ENCODE measurements at places on chromosomes 13 and 19.
A peak's percentile ranks its signal among the peaks of the same experiment; 100 is the strongest.

DNA sequence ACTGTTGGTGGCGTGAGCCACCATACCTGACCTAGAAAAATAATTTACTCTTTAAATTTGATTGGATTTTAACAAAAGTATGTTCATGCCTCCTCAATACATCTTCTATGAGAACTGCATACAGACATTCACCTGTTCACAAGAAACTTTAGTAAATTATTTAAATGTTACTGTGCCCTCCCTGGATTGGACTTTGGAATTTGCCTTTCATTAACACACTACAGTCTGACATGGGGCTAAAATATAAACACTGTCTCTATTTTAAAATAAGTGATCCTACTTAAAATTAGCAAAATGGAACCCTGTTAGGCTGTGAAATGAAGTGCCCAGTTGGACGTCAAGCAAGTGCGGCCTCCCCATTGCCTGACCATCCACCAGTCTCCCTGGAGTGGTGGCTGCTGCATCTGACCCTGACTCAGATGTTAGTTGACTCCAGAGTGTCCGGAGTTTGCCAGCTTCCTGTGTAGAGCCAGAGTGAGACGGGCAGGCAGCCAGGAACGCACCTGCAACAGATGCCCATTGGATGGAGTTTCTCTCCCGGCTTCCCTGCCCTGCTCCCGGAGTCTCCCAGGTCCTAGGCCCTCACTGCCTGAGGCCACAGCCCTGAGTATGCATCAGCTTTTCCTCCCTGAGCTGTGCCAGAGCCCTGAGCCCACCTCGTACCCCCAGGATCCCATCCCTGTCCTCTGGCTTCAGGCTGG lies 45.9 kb upstream of the ATP11A start:
- DNase-seq, result no peak

DNA sequence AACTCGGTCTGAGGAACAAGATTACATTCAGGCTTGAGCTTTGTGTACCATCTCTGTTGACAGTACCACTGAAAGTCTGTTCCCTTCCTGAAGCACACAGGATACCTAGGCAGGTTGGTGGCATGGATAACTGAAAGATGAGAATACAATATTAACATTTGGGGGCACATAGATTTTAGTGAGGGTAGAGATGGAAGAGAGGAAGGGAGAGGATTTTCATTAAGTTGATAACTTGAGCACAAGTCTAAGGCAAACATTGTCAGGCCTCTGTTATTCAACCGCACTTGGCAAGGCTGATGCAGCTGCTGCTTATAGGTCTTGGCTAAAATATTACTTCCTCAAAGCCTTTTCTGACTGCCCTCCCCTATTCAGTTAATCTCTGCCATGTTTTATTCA lies 10.9 kb downstream of the MIR17HG start:
- DNase-seq, result no peak

- peak; percentile 63 for DNase-seq
Measured at GRCh38 chr19:29785955-29786589, 25.7 kb upstream of the CCNE1 start.

- no peak for DNase-seq
Measured at GRCh38 chr13:38543561-38543960, 143.3 kb upstream of the FREM2 start.

GRCh38 chr13:33611121-33611805 lies 206.7 kb upstream of the RFC3 start:
- DNase-seq, result no peak

GRCh38 chr19:39754971-39755370 lies 17.1 kb upstream of the CLC start:
- no peak for DNase-seq

DNA sequence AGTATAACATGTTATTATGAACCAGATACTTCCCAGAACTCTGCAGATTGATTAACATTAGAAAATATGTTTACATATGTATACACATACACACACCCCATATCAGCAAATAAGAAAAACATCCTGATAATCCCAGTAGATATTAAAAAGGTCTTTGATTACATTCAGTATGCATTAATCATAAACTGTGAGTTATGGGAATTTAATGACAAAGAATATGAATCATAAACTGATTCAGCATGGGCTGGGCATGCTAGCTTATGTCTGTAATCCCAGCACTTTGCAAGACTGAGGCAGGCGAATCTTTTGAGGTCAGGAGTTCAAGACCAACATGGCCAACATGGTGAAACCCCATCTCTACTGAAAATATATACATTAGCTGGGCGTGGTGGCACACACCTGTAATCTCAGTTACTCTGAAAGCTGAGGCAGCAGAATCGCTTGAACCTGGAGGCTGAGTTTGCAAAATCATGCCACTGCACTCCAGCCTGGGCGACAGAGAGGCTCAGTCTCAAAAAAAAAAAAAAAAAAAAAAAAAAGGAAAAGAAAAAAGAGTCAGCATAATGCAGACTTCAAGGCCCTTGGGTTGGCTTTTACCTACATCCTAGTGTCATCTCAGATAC lies 581.9 kb upstream of the PRR20A start:
- DNase-seq, result no peak

DNA sequence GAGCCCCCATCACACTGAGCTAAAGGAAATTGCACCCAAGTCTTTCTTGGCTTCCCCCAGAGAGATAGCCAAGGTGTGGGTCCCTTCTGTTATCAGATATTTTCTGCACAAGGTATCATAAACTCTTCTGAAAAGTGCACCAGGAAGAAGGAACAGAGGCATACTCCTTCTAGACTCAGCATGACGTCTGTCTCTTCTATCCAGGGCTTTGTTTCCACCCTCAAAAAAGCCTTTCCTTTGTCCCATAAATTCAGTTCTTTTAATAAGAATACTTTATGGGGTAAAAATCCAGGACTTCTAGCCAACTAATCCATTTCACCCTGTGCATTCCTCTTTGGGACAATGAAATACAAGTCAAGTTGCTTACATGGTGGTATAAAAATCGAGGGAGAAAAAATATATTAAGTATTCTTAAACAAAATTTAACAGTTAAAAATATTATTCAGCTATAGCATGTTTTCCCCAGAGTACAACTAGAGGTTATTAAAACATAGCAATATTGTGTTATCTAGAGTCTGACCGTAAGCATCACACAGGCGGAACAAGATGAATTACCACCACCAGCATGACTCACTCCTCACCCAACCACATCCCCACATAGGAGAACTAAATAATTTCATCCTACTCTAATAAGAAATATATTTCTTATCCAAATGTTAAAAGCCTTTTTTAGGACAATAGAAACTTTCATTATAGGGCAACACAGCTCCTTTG lies 79.9 kb upstream of the GPC6 start:
- DNase-seq, result no peak

DNA sequence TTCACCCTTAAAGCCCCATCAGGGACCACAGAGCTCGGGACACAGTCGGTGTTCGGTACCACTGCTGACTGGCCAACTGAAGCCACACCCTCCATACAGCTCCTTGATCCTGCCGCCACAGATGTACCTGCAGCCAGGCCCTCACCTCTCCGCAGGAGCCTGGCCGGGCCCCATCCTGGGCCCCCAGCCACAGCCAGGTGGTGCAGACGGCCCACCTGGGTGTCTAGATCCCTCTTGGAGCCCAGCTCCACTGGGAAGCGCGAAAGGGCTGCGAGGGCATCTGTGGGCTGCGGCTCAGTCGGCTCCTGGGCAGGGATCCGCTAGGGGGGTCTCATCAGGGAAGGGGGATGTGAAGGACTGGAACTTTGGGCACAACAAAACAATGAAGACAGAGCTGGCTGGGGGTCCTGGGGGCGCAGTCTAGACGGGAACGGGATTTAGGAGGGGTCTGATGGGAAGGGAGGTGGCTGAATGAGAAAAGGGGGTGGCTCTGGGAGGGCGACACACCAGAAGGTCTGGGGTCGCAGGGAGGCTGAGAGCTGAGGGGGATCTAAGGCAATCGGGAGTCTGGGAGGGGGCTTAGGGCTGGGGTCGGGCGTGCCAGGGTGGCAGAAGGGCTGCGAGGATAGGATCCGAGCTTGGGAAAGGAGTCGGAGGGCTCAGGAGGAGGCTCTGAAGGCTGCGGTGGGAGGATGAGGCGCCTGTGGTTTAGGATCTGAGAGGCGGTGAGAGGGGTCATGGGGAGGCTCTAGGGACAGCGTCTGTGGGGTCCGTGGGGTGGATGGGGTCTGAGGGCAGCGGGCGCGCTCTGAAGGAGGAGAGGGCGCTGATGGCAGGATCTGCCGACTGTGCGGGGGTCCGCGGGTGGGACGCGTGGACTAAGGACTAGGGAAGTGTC lies 15.8 kb downstream of the PRODH2 start:
- DNase-seq, result no peak

DNA sequence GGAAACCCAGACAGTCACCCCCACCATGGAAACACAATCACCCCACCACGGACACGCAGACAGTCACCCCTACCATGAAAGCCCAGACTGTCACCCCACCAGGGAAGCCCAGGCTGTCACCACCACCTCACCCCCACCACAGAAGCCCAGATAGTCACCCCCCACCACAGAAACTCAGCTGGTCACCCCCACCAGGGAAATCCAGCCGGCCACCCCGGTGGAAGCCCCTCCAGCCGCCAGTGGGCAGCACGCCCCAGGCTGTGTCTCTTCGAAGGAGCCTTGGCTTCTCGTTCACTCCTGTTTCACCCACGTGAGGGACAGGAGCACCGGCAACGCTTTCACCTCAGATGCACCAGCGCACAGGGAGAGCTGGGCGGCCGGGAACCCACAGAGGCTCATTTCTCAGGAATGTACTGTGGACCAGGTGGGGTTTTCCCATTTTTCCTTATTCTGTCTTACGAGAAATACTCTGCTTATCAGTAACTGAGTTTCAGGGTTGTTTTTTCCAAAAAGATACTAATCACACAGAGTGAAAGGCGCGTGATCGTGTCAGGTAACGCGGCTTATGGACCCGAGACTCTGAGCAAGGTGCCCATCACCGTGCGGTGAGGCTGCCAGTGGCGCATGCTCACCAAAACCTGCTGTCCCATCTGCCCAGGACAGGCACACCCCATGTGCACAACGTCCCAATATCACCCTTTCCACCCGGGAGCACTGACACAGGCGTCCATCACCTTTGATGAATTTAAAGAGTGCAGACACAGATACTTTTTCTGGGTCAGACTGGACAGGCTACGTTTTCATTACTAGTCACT lies 28.0 kb downstream of the CARS2 start:
- no peak for DNase-seq

DNA sequence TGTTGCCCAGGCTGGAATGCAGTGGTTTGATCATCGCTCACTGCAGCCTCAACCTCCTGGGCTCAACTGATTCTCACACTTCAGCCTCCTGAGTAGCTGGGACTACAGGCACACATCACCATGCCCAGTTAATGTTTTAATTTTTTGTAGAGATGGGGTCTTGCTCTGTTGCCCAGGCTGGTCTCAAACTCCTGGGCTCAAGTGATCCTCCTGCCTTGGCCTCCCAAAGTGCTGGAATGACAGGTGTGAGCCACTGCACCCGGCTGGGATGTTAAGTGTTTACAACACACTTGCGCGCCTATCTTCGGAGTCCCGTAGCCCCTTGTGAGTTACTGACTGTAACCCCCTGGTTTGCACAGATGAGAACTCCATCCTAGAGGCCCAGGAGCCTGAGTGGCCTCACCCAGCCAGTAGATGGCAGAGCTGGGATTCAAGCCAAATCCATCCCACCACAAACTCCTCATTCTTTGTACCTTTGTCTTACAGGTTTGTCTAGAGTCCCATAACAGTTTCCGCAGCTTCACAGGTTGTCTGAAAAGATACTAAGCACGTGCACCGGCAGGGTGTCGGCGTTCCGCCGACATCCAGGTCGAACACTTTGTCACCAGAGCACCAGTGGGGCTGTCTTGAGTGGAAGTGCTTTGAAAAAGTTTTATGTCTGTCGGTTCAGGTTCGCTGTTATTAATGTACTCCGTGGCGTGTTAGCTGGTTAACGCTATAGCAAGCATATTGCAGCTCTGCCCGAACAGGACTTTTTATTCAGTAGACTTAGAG lies 14.7 kb downstream of the MAG start:
- DNase-seq, result peak; percentile 48

DNA sequence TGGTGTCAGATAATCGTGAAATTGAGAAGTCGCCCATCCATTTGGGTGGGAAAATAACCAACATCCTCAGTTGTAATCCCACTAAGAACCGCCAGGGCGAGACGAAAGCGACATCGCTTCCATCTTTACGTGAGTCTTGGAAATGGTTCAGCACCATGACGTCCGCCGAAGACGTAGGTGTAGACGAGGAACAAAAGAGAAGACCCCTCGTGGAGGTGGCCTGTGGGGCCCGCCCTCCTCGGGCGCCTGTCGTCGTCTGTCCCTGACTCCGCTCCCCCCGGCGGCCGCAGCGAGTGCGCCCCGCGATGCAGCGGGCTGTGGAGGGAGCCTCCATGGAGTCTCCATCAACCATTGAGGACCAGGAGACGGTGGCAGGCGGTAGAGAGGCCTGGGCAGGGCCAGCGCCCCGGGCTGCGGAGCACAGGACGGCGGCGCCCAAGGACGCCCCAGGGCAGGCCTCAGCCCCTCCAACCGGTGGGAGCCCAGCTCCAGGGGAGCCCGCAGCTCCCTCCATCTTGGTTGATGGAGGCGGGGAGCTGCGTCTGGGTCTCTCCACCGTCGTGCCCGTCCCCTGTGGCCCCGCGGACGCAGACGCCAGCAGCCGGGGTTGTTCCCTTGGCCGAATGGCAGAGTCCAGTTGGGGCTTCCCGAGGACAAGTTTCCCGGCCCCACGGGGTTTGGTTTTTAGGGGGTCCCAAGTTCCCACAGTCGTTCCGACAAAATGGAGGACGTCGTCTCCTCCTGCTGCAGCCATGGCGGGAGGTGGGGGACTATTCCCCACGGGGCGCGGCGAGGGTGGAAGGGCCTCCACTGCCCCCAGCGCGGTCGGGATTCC lies 990 bp upstream of the ZMYM2 start:
- DNase-seq, result peak; percentile 14

DNA sequence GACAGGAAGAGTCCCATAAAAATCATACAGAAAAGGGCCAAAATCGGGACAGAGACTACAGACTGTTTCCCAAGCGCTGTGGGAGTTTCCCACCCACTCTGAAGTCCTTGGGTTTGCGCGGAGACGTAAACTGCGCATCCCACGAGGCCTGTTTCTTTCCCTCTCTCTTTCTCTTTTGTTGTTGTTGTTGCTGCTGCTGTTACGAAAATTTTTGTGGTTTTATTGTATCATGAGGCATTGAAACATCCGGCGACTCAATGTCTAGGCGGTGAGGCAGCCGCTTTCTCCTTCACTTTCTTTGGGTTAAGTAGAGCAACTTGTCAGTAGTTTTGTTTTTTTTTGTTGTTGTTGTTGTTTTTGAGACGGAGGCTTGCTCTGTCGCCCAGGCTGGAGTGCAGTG lies 1.6 kb upstream of the PPP1R12C start:
- no peak for DNase-seq

GRCh38 chr13:30679483-30680330 lies 55.6 kb upstream of the ALOX5AP start:
- DNase-seq, result peak; percentile 49
